Fibroblast of the conjunctiva (primary cell): ENCODE measurements at places on chromosomes 12 and 14.

GRCh38 chr12:89768586-89769482 lies 60.2 kb upstream of the ATP2B1 start:
- DNase-seq: peak; percentile 84

DNA sequence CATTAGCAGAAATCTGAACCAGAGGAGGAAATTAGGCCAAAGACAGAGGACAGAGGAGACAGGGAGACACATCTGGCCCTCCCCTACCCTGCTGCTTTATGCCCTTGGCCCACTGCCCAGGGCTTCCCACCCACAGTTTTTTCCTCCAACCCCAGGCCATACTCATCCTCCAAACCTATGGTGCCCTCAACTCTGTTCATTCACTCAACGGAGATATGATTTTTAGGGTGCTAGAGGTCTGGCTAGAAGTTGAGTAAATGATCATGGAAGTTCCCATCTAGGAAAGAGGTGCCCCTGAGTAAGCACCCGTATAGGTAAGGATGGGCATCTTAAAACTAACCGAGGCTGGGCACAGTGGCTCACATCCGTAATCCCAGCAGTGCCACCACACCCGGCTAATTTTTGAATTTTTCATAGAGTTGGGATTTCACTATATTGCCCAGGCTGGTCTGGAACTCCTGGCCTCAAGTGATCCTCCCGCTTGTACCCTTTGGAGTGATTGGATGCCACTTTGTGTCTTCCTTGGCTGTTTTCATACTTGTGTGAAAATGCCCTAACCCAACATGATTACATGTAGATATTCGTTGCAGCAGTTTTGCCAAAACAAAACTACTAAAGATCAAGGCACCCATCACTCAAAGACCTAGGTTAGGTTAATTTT lies 4.4 kb downstream of the KRT18 start:
- no peak for DNase-seq

DNA sequence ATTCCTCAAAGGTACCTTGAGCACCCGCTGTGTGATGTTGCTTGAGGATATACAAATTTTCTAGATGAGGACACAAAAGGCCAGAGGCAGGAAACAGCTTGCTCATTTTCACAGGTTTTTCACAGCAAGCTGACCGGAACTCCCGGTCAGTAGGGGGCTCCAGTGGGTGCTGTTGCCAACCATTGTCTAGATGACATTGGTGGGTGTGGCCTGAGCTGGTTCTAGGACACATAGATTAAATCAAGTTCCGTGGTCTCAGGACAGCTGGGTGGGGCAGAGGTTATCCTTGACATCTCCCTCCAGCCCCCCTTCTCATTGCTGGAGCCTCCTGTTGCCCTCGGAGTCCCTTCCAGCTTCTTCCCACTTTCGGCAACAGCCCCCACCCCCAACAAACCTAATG lies 153.6 kb upstream of the FKBP4 start:
- peak; percentile 14 for DNase-seq

- no peak for DNase-seq
Observed at GRCh38 chr14:101808020-101808641, 46.6 kb downstream of the PPP2R5C start.

GRCh38 chr14:83870546-83871270 lies 1659.2 kb upstream of the FLRT2 start:
- DNase-seq: no peak

DNA sequence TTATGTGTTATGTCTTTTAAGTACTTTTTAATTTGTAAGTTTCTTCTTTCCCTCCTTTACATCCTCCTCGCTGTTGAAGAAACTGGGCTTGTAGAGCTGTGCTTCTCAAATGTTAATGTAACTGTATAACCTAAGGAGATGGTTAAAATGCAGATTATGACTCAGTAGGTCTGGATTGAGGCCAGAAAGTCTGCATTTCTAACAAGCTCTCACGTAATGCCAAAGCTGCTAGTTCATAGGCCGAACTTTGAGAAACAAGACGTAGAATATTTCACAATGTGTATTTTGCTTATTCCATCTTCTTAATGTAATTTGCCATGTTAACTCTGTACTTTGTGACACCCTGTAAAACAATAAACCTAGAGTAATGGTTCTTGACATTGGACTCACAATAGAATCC lies 193.3 kb upstream of the SYT1 start:
- DNase-seq: peak; percentile 61

DNA sequence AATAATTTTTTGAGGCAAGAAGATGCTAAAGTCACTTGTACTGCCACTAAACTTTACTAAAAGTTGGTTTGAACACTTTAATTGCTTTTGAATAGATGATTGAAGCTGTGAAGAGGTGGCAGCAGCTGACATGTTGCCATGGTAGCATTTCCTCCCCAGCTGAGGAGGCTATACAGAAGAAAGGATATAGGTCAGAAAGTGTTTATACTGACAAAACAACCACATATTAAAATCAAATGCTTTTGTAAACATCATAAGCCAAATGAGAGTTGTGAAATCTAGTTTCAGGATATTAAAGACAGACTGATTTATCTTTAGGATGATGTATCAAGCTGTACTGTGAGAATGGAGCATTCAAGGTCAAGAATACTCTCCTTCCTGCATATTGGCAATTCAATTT lies 41.7 kb downstream of the TSPAN19 start:
- DNase-seq: peak; percentile 28

DNA sequence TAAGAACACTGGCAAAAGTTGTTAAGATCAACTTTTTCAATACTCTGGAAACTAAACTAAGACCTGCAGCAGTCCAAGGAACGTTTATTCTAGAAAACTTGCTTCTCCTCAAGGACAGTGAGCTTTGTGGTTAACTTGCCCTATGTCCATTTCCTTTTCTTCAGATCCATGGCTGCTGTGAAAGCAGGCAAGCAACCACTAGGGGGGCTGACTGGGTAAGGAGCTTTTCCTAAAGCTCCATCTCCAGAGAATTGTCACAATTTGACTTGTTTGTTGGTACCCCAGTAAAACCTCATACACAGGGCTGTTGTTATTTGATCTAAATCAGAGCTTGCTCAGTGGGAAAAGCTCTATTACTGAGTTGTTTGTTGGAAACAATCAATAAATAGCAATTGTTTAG lies 10.1 kb upstream of the RPL10L start:
- DNase-seq: no peak

- DNase-seq: peak; percentile 2
Observed at GRCh38 chr12:26524862-26525465, 308.0 kb downstream of the ITPR2 start.

DNA sequence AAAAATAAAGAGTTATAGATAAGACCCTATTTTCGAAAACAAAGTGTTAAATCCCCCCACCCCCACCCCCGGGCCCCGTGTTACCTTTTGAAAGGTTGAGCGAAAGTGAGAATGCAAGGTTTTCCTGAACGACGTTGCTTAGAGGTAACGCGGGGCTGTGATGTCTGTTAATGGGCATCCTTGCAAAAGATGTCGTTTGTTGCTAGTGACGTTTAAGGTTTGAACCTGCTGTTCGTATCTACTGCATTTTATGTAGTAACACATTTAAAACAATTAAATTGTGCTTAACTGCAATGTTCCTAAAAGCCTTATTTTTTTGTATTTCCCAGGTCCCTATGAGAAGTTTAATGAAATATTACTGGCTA lies 1.2 kb downstream of the CPSF6 start:
- no peak for DNase-seq

GRCh38 chr12:51188359-51189051 lies 15.6 kb upstream of the TFCP2 start:
- no peak for DNase-seq

GRCh38 chr14:98665007-98665406 lies 607.0 kb downstream of the BCL11B start:
- DNase-seq: no peak

DNA sequence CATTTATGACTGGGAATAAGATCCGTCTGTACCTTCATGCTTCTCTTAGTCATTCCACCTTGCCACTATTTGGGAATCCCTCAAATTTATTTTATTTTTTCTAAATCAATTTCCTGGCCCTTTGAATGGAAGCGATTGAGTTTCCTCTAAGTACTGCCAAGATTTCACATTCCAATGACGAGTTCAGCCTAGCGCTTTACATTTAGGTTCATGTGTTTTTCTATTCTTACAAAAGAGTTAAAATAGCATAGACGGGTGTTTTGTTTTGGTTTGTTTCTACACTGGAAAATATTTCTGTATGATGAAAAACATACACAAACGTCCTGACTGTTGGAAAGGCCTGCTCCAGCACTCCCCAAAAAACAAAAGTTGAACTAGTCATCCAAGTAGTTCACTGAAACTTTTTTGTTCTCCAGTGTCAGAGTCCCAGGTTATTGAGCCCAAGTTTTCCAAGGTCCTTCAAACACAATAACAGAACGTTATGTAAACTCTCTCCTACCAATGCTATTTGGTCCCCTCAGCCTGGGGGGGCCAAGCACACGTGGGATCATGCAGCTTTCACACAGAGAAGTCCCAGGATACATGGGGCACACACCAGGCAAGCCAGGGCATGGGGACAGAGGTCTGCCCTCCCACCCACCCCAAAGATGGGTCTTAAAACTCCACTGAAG lies 74.8 kb upstream of the FOXN3 start:
- DNase-seq: peak; percentile 64

- DNase-seq: no peak
Observed at GRCh38 chr12:53004178-53004577, 2.1 kb upstream of the EIF4B start.

DNA sequence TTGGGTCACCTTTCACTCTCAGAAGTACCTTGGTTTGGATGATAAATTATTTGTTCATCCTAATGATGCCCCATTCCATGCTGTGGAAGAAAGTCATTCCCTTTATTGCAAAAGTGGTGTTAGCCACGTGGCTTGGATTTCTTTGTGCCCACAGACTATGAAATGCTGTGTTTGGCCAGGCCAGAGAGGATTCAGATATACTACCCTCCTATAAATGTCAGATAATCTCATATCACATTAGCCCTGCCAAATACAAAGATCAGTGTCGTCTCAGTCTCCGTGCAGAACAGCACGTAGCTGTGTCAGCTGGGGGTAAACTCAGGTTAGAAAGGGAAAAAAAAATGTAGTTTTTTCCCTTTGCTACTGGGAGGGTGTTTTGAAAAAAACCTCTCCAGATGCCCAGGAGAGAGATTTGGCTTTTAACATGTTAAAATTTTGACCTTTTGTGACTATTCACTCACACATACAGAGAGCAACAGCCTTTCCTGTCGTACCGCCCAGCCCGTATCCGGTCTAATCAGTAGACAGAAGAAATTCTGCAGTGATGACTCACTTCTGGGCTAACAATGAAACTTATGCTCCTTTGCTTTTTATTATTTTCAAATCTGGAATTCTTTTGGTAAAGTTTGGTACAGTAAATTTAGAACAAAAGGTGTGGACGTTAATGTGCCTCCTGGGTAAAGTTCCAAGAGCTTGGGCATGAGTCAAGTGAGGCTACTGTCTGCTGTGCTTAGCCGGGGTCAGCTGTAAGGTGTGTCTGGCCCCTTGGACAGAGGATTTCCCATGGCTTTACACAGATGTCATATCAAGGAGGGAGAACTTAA lies 8.5 kb upstream of the PTPRB start:
- DNase-seq: peak; percentile 48

GRCh38 chr14:64746298-64747250 lies 42.4 kb downstream of the PLEKHG3 start:
- no peak for DNase-seq

GRCh38 chr14:54760866-54761575 lies 141.6 kb downstream of the GCH1 start:
- no peak for DNase-seq

DNA sequence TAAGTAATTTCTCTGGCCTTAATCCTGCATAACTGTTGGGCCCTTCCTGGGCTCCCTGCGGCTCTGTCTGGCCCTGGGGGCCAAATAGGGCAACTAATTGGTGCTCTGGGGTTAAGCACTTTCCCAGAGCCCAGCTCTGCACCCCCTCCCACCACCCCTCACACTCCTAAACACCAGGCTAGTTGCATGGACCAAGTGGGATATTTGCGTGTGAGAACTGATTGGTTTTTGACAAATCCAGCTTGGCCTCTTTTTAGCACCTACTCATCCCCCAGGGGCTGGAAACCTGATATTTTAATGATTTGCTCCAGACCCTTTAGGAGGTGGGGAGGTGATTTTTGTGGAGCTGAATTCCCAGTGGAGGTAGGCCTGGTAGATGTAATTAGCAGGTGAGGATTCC lies 91.9 kb downstream of the DICER1 start:
- DNase-seq: no peak

- no peak for DNase-seq
Observed at GRCh38 chr12:104865080-104865479, 93.0 kb downstream of the SLC41A2 start.

DNA sequence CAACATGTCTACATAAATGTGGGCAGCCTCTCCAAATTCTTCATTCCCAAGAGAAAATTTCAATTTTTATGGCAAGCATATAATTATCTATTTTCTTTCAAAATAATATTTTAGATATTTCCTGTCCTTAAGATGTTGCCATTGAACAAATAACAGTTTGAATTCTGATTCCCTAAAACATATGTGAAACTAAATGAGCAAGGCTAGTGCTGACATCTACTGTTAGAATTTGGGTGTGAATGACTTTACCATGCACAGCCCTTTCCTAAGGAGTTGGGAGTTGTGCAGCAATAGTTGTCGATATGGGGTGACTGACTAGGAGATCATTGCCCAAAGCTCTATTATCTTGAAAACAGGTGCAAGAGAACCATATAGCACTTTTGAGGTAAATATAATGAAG lies 108.2 kb upstream of the SLC38A4 start:
- DNase-seq: peak; percentile 53

DNA sequence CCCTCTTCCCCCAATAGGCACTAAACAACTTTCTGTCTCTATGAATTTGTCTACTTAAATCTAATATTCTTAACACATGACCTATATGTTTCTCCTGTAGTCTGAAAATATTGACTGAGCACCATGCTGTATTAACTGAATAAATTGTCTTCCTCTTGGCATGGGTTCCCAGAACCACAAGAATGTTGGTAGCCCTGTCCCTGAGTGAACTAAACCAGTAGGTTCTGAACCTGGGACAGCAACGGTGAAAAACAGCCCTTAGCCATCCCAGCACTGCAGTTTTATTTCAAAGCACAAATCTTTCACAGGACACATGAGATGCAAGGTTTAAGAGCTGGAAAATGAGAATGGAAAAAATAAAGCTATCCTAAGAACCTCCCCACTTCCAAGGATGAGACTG lies 20.4 kb upstream of the HSP90B1 start:
- no peak for DNase-seq

DNA sequence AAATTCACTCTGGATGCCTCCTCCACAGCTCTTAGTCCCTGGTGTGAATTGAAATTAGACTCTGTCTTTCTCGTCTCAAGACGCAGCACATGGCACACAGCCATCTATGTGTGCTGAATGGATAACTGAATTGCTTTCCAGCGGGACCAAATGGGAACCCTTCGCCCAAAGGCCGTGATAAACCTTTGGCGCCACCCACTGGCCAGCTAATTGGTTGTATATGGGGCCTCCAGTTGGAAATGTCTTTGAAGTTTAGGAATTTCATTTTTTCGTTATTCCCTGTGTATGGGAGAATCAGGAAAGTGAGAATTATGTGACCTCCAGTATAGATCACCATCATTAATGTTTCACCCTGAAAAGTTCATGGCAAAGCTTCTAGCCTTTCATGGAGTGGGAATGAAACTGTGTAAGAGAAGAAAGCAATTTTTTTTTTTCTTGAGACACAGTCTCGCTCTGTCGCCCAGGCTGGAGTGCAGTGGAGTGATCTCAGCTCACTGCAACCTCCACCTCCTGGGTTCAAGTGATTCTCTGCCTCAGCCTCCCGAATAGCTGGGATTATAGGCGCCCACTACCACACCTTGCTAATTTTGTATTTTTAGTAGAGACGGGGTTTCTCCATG lies 9.8 kb upstream of the HSP90AA1 start:
- peak; percentile 63 for DNase-seq
